CD4-positive, alpha-beta memory T cell (primary cell): ENCODE measurements at places on chromosomes 1 and 21. TPM values are rescaled to one million over a fixed set of nuclear protein-coding genes. Genes with fewer than 3 reads are reported as not detected.

C1orf141 gene
- not detected for polyA plus RNA-seq

DRAXIN gene
- polyA plus RNA-seq = not detected

GPR25 gene
- polyA plus RNA-seq = 66.5 TPM

TMCC2 gene
- 0.62 TPM for polyA plus RNA-seq

FMO5 gene
- 1.5 TPM for polyA plus RNA-seq

CAMK1G gene
- polyA plus RNA-seq = not detected

RNF11 gene
- polyA plus RNA-seq = 50.3 TPM
